SJSA1 (cell line): ENCODE measurements at places on chromosomes 7 and 10. TPM values are rescaled to one million over a fixed set of nuclear protein-coding genes. Genes with fewer than 3 reads are reported as not detected.

ADIRF gene
- not detected in 2 replicates for total RNA-seq

GRID1 gene
- total RNA-seq, result 0.05 TPM in 1 of 2 replicates, not detected in the other

TAS2R3 gene
- total RNA-seq, result 0.18 TPM in 1 of 2 replicates, not detected in the other

GRCh38 chr7:21616796-21617436 lies 74.1 kb downstream of the DNAH11 start:
- peak; percentile 43 for DNase-seq

DNA sequence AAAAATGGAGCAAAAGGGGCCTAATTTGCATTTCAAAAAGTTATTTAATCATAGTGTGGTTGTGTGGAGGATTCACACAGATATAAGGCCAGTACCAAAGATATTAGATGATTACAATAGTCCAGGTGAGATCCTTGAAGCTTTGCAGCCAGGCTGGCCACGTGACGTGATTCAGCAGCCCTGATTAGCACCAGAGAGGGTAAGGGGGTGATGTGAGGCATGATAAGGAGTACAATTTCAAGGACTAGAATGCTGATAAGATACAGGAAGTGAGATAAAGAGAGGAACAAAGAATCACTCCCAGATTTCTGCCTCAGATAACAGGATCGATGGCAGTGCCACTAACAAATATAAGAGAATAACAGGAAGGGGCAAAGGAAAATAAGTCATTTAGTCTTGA lies 108.4 kb upstream of the PALS2 start:
- DNase-seq, result no peak

DNA sequence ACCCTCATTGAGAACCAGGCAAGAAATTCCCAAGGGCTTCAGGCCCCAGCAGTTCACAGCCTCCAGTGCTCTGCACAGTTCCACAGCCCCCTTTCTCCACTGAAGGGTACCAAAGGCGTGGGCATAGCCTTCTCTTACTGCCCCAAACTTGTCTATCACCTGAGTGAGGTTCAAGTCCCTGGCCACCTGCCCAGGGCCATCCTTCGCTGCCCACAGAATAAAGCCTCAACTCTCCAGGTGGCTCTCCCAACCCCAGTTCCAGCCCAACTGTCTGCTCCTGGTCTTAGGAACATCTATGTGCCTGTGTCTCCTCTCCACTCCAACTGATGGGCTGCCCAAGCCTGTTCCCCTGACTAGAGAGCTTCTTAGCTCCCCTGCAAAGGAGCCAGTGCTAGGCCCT lies 79.1 kb downstream of the FAM53B start:
- DNase-seq, result no peak

DNA sequence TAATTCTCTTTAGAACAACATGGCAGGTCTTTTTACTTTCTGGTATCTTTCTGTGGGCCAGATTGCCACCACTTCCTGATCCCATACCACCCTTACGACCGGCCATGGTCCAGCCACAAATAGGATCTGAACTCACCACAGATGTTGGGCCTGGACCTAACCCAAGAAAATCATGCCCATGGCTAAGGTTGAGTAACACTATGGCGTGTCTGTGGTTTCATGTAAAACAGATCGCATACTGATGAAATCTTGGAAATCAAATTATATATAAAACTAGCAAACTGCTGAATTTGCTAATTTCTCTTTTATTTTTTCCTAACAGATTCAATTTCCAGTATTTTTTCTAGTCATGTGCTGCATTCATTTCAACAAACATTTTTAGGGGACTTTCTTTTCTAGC lies 77.2 kb downstream of the CH25H start:
- no peak for DNase-seq

DNA sequence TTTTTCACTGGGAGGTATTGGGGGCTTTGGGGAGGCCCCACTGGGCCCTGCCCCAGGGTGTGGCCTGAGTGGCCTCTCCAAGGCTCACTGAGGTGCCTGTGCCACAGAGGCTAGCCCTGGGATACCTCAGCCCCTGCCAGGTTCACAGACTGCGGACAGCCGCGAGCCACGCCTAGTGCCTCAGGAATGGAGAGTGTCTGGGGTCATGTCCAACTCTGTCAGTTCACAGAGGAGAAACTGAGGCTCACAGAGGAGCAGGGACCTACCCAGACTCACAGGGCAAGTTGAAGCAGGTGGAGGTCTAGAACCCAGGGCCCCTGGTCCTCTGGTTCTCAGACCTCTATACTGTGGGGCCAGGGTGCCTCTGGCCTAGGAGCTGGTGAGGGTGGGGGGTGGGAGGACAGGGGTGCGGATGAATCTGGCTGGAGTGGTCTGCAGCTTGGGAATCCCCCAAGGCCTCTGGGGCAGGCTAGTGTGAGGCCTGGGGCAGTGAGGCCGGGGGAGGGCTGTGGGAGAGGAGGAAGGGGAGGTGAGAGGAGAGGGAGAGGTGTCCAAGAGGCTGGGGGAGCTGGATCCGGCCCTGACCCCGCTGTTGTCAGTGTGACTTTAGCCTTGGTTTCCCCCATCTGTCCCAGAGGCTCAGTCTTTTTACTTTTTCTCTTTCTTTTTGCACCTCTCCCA lies 20.0 kb downstream of the NEURL1 start:
- no peak for DNase-seq

GRCh38 chr7:131564640-131565039 lies 8.2 kb upstream of the PODXL start:
- no peak for DNase-seq

GRCh38 chr10:88097092-88097516 lies 233.7 kb downstream of the PTEN start:
- no peak for DNase-seq

DNA sequence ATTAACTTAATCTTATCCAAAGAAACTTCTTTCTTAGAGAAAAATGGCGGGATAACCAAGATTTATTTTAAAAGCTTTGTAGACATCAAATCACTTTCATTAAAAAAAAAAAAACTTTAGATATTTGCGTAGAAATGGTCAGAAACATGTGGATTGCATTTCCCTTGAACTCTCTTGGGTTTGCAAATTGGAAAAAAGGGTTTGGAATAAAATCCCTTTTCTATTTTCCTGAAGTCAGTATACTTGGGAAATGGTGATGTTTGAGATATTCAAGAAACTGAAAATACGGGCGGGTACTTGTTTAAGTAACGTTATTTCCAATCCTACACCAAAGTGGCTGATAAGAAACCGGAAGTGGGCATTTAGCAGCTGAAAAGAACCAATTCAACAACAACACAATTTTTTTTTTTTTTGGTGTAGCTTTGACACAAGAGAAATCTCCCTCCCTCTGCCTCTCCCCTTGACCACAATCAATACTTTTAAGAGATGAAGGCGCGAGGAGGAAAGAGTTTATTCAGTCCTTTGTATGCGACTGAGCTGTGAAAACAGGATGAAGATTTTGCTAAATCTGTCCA lies 13.7 kb upstream of the GFRA1 start:
- DNase-seq, result no peak

DNA sequence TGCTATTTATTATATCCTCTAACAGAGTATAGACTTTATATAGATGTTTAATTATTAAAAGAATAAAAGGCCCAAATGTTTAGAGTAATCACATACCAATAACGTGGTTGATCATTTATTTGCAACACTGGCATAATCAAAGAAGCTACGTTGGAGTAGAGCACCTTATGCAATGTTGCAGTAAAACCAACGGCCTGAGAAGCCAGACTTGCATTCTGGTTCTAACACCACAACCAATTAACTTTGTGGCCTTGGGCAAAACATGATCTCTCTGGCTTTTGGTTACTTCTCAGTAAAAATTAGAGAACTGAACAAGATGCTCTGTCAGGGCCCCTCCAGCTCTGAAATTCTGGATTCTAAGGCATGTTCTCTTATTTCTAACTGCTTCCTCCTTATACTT lies 476.2 kb downstream of the GRM8 start:
- DNase-seq, result no peak

DNA sequence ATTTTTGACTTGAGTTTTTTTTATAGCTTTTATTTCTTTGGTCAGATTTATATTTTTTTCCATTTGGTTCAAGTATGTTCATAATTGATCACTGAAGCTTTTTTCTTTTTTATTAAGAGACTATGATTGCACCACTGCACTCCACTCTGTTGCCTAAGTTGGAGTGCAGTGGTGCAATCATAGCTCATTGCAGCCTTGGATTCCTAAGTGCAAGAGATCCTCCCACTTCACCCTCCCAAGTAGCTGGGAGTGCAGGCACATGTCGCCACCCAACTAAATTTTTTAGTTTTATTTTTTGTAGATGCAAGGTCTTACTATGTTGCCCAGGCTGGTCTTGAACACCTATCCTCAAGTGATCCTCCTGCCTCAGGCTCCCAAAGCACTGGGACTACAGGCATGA lies 97.7 kb upstream of the KIF5B start:
- DNase-seq, result no peak
